ENCODE measurements at places on chromosomes 5 and 9.

DNA sequence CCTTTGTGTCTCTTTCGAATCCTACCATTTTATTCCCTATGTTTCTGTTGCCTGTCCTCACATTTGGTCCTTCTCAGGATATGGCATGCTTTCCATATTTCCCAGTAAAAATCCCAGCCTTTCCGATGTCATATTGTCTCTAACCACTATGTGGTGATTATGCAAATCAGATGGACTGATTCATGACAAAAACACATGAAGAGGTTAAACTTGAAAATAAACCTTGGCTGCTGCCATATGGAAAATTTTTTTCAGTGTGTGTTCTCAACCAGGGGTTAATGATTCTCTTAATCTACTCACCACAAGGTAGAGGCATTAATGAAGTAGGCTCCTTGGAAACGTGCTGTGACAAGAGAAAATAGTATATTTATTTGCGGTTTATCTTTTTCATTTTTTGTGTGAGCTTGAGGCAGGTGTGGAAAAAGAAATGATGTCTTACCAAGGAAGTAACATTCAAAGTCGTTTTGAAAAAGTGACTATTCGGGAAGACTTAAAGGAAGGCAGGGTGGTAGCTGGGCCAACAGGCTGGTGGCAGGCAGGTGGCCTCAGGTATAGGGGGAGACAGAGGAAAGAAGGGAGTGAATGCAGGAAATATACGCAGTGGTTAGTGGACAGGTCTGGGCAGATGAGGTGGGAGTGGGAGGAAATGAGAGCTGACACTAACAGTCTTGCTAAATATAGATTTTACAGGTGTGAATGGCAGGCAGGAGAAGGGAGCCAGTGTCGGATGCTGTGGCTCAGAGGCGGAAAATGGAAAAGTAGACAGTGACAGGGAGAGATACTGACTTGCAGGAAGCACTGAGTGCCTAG lies 46.2 kb downstream of the DMRT2 start:
- DNase-seq: no peak

GRCh38 chr5:2188661-2189060 lies 305.9 kb upstream of the IRX4 start:
- DNase-seq: no peak

DNA sequence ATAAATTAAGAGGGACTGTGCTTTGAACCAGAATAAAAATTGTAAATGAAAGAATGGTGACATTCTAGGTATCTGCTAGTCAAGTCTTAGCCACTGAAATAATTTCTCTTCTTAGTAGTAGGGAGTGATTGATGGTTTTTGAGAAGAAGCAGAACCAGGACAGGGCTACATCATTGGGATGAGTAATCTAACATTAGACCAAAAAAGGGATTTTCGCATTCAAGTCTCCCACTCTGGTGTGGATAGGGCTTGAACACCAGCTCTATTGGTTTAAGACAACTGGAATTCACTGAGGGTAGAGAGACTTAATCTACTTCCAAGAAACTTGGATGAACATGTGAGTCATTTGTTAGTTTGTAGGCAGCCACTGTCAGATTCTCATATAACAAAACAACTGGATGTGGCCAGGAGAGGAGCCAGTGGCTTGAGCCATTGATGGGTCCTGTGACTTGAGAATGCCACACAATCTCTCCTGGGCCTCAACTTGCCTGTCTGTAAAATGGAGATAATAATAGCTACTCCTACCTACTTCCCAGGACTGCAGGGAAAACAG lies 16.6 kb downstream of the FAT2 start:
- no peak for DNase-seq

DNA sequence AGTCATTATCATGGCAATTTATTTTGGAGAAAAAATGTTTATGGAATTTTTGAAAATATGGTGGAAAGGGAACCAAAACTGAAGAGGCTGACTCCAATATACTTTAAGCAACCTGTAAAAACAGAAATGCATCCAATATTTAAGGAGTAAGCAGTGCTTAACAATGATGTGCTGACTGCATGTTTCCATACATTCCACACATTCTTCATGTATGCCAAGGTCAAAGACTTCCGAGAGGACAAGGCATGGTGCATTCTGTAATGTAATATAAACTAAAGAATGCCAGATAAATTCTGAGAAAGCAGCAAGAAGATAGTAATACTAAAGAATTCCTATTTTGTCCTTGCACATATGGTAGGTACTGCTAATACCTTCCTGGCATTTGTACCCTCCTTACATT lies 2015.9 kb upstream of the CDH9 start:
- DNase-seq: no peak

DNA sequence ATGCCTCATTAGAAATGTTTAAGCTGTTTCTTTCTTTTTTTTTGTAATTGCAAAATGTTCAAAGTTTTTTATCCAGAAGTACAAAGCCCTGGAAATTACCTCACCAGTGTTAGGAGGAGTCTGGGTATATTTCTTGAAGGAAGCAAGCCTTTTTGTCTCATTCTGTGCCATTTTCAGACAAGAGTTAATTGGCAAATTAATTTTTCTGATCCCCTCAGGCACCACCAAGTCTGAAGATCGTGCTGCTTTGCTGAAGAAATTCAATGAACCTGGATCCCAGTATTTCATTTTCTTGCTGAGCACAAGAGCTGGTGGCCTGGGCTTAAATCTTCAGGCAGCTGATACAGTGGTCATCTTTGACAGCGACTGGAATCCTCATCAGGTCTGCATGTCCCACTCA lies 94.9 kb downstream of the SMARCA2 start:
- no peak for DNase-seq
